ENCODE measurements at places on chromosomes 5 and 9. TPM values are rescaled to one million over a fixed set of nuclear protein-coding genes. Genes with fewer than 3 reads are reported as not detected.
A peak's percentile ranks its signal among the peaks of the same experiment; 100 is the strongest.

The PCDHGB7 gene
- 5.8 TPM for total RNA-seq

DNA sequence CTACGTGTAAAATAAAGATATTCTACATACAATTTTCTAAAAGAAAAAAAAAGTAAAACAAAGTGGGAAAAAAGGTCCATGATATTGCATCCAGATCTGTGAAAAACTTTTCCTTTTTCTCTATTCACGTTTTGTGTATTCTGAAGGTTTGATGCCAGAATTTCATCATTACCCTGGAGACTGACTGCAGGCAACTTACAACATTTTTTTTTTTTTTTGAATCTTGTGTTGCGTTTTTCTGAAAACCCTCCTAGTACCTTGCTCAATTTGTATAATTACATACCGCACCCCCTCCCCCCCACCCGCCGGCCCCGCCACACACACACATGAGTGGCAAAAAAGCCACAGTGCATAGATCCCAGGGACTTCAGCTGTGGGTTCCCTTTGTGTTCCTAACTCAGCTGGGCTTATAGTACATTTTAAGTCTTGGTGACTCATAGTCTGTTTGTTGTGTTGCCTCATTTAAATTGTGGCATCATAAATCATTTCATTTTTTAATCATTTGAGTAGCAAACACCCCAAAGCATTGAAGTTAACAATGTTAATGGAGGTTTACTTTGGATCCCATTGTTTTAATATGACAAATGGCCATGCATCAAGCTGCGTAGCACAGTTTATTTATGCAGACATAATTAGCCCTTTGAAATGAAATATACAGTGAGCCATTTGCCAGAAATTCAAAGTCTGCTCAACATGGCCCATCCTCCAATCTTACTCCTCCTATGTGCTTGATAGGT, 36.0 kb downstream of the PRDM6 start:
- peak; percentile 63 for DNase-seq

The RNF14 gene
- total RNA-seq, result 106 TPM

- no peak for DNase-seq
These were observed 3.4 kb upstream of the RNF183 start for GRCh38 chr9:113306566-113306965.

The MAMDC2 gene
- total RNA-seq, result 5.6 TPM

The MARVELD2 gene
- total RNA-seq, result 0.54 TPM

GRCh38 chr5:161311965-161312364, 234.6 kb downstream of the GABRB2 start:
- no peak for DNase-seq

- no peak for DNase-seq
These were observed 230.9 kb downstream of the GADD45G start for GRCh38 chr9:89835666-89836065.

- peak; percentile 52 for DNase-seq
These were observed 14.9 kb downstream of the ZNF474 start for GRCh38 chr5:122144236-122144635.

GRCh38 chr5:51039424-51040329, 343.6 kb upstream of the ISL1 start:
- DNase-seq, result no peak

GRCh38 chr9:91303741-91304415, 57.8 kb downstream of the AUH start:
- peak; percentile 15 for DNase-seq

DNA sequence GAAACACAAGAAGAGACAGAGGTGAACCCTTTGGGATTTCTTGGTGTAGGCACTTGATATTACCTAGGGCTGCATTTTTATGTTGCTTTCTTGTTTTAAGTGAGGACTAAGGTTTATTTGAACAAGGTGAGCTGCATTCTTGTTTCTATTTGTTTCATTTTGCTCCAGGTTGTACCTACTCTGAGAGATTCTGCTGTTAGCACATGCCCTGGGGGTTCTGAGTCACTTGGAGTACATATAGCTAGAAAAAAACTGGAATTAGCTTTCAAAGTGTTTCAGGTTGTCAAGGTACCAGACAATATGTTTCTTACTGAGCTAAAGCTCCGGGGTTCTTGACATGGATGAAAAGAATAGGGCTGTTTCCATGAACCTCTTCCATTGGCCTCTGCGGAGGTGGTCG, 299.4 kb downstream of the ICE1 start:
- no peak for DNase-seq

The PCDHGB5 gene
- total RNA-seq, result 17.5 TPM

The HRCT1 gene
- total RNA-seq, result 1.7 TPM

GRCh38 chr5:1492757-1493156, 31.0 kb downstream of the LPCAT1 start:
- no peak for DNase-seq

- DNase-seq, result peak; percentile 7
These were observed 283.4 kb upstream of the GRAMD2B start for GRCh38 chr5:126139773-126140172.
